ENCODE measurements at places on chromosomes 6 and 20. TPM values are rescaled to one million over a fixed set of nuclear protein-coding genes. Genes with fewer than 3 reads are reported as not detected.

SLC22A16 gene
- not detected for total RNA-seq

CRISP3 gene
- total RNA-seq = not detected

HS3ST5 gene
- total RNA-seq = not detected

SYCP2L gene
- total RNA-seq = 0.36 TPM

EIF2S2 gene
- total RNA-seq = 23.2 TPM

CAP2 gene
- not detected for total RNA-seq

TTK gene
- total RNA-seq = 0.45 TPM

HLA-DMB gene
- total RNA-seq = 6.0 TPM

USP49 gene
- total RNA-seq = 1.3 TPM

CD83 gene
- total RNA-seq = 36.4 TPM

SMIM28 gene
- total RNA-seq = not detected

ME1 gene
- not detected for total RNA-seq

ABHD16B gene
- not detected for total RNA-seq

TUBB2B gene
- total RNA-seq = not detected

NFATC2 gene
- total RNA-seq = 32.5 TPM

FGD2 gene
- 1.2 TPM for total RNA-seq

LY6G6D gene
- not detected for total RNA-seq

ARMH2 gene
- total RNA-seq = not detected

KCNS1 gene
- not detected for total RNA-seq

PRDM13 gene
- total RNA-seq = not detected

LTB gene
- 239 TPM for total RNA-seq

SPDEF gene
- total RNA-seq = 0.17 TPM

GDAP1L1 gene
- not detected for total RNA-seq

UNC5CL gene
- 2.5 TPM for total RNA-seq

GGTLC1 gene
- total RNA-seq = not detected

MDFI gene
- not detected for total RNA-seq

TNNC2 gene
- total RNA-seq = 1.2 TPM

UBE2V1 gene
- total RNA-seq = 140 TPM

TPX2 gene
- total RNA-seq = 0.85 TPM

REV3L gene
- total RNA-seq = 20.6 TPM

SLC32A1 gene
- total RNA-seq = not detected

RAB44 gene
- total RNA-seq = 0.22 TPM

PACRG gene
- total RNA-seq = 0.66 TPM

HTR1B gene
- not detected for total RNA-seq

NNAT gene
- total RNA-seq = not detected

EYA4 gene
- total RNA-seq = not detected

WFDC10B gene
- total RNA-seq = not detected

ARFGEF2 gene
- 23.4 TPM for total RNA-seq

CDSN gene
- total RNA-seq = not detected

RSPO3 gene
- not detected for total RNA-seq

NRSN1 gene
- total RNA-seq = not detected

SCRT2 gene
- not detected for total RNA-seq

SLC4A11 gene
- total RNA-seq = 0.60 TPM

DSP gene
- not detected for total RNA-seq

HLA-DQB2 gene
- 1.3 TPM for total RNA-seq

PI16 gene
- 5.2 TPM for total RNA-seq

TMEM200A gene
- total RNA-seq = 0.34 TPM

PNPLA1 gene
- total RNA-seq = 0.17 TPM

RNF146 gene
- 12.5 TPM for total RNA-seq

Data from CD4-positive, alpha-beta T cell (primary cell).